ENCODE measurements at places on chromosomes 6 and 20.
A peak's percentile ranks its signal among the peaks of the same experiment; 100 is the strongest.

DNA sequence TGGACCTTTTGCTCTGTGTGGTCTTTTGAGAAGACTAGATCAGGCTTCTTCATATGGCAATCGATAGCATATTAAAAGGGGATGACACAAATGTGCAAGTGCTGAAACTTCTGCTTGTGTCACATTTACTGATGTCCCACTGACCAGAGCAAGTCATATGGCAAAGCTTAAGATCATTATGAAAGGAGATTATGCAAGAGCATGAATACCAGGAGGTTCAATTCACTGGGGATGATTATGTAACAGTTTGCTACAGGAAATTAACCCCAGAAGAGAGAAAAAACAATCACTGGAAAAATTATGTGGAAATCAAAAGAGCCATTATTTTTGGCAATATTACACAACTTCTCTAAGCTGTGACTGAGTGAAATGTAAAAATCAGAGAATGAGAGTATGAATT lies 13.7 kb upstream of the PRDM13 start:
- DNase-seq = no peak

DNA sequence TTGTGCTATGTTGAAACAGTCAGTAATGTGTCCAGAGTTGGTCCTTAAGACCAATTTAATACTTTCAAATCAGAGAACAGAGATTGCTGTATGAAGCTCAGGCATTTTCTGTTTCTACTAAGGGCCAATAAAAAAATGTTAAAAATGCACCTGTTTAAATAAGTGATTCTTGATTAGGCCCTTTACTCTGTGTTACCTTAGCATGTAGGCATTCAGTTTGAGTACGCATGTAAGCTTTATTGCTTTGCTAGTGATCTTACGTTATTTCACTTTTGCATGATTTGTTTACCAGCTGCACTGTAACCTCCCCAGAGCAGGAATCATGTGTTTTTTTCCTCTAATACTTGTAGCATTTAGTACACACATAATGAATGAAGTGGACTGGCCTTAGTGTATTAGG lies 61.0 kb downstream of the AFG1L start:
- DNase-seq = no peak

- no peak for DNase-seq
Observed at GRCh38 chr20:61310954-61311353, 58.9 kb downstream of the CDH4 start.

DNA sequence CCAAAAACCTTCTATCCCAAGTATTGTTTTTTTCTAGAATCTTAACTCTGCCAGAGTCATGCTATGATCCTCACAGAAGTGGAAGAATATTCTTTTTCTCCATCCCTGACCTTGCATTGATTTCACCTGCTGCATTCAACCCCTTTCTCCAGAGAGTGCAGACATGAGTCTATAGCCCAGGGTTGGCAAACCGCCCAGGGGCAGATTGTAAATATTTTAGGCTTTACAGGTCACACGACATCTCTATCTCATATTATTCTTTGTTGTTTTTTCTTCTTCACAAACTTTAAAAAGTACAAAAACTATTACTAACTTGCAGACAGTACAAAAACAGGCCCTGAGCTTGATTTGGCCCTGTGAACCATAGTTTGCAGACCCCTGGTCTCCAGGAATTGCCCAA lies 112.1 kb upstream of the ASF1A start:
- no peak for DNase-seq

- no peak for DNase-seq
Observed at GRCh38 chr6:148346681-148347440, 4.2 kb downstream of the SASH1 start.

- DNase-seq = peak; percentile 75
Observed at GRCh38 chr6:42226645-42227143, 9.0 kb upstream of the MRPS10 start.
